ENCODE measurements at places on chromosomes 7 and 10.

- DNase-seq = peak; percentile 63
Observed at GRCh38 chr10:119207713-119208552, 562 bp downstream of the GRK5 start.

GRCh38 chr10:35379226-35380137, 43.2 kb downstream of the CCNY start:
- peak; percentile 54 for DNase-seq

DNA sequence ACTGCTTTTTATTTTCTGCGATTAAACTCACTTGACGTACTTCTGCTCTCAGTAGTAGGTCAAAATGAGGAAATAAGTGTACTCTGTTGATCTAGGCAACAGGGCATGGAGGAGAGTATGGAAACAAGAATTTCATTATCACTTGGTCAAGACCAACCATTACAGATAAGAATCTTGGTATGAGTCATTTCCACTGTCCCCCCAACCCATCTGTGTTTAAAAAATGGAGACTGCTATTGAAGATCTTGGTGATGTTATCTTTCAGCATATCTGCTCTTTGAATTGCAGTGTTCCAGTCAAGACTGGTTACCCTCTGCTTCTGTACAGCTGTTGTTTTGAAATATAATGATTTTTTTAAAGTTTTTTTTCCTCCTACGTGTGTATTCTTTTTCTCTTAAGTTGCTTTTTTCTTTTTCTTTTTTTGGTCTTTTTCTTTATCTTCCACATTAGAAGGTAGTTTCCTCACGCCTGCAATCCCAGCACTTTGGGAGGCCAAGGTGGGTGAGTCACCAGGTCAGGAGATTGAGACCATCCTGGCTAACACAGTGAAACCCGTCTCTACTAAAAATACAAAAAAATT, 11.7 kb downstream of the STAM start:
- no peak for DNase-seq

GRCh38 chr7:30285067-30285535, 704 bp downstream of the ZNRF2 start:
- peak; percentile 65 for DNase-seq

- no peak for DNase-seq
Observed at GRCh38 chr7:73437091-73437490, 3.5 kb downstream of the FZD9 start.

- DNase-seq = no peak
Observed at GRCh38 chr7:83738291-83738835, 89.4 kb upstream of the SEMA3E start.

- DNase-seq = no peak
Observed at GRCh38 chr7:20865684-20866083, 79.0 kb upstream of the SP8 start.

GRCh38 chr7:46454816-46455215, 533.7 kb upstream of the IGFBP3 start:
- no peak for DNase-seq

GRCh38 chr7:47374538-47374937, 207.4 kb downstream of the TNS3 start:
- no peak for DNase-seq

DNA sequence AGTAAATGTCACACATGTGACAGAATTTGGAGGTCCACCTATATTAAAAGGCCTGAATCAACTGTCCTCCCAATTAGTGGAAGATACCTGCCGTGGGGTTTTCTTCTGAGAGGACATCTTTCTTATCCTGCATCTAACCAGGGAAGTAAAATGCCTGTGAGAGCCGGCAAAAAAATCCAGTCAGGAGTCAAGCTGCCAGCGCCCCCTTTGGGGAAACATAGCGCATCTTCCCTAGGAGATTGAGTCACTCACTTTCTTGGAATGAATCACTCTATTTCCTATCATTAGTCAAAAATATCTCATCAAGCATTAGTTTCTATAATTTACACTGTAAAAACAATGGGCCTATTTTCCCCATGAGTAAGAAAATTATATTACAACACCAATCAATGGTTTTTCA, 66.4 kb upstream of the ANK3 start:
- DNase-seq = no peak

GRCh38 chr10:17781856-17782255, 27.3 kb upstream of the MRC1 start:
- DNase-seq = no peak

DNA sequence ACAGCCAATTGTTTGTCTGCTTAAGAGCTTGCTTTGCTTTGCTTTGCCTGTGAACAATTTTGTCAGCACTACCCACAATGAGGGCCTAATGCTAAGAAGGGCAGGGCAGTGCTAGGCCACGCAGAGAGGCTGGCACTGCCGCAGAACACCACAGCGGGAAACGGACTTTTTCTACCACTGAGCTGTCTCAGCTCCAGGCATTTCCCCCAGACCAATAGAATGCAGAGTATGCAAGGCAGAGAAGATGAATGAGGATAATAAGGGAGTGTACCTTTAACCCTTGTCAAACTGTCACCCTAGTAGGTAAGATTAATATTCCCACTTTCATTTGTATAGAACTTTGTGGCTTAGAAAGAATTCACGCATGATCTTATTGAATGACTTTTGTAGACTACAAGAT, 104.5 kb downstream of the SH3PXD2A start:
- DNase-seq = no peak

DNA sequence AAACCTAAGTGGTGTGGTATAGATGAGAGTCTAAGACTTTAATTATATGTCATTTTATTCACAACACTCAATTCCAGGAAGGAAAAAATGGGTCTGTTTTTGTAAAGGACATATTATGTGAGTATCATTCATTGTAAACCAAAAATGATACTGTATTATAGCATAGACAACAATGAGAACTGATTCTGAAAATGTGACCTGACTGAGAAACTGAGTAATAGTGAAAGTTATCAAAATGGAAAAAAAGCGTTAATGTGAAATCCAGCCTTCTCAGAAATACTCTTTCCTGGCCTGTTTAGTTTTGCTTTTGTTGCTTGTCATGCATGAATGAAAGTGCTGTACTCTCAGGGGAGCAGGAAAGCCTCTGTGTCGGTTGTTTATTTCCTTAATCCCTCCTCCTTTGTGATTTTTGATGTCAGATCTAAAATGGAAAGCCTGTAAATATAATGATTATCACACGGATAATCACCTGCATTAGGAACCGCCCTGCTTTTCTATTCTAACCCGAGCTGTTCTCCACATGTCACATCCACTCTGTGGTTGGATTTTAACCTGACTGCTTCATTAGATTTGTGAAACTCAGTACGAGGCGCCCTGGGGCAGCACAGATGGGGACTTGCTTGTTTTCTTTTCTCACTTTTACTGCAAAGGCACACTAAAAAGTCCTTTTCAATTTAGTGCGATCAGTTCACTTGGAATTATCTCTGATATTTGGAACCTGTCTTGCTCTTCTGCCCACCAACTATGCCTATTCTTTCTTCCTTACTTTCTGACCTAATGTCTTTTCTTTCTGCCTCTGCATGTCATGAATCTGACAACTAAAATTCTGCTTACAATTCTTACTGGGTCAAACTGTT, 240.9 kb upstream of the KAT6B start:
- no peak for DNase-seq

DNA sequence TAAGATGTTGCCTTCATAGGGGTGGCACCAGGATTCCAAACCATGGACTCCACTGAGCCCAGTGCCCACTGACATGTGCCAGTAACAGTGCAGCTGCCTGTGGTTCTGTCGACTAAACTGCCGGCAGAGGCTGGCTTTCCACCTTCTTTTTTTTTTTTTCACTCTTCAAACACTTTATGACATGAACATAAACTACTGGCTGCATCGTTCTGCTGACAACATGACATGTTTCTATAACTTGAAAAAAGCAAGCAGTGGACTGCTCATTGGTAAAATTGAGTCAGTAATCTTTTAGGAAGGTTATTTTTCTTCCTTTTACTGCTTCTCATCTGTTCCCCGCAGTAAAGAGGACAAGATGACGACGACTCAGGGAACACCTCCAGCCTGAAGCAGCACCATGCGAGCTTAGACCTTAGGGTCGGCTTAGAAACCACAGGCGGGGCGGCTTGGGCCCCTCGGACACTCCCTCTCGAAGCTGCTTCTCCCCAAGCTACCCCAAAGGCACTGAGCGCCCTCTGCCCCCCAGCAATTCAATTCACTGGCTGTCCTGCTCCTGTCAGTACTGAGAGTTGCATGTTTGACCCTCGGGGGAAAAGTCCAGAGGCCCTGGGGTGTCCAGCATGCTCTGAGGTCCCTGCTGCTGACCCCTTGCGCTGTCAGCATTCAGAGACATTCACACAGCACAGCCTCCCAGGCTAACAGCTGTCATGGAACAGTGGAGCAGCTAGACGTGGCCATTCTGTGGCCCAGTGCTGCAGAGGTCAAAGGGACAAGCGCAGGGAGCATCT, 112.5 kb downstream of the EGFR start:
- peak; percentile 45 for DNase-seq

- DNase-seq = no peak
Observed at GRCh38 chr7:13827716-13828115, 161.8 kb downstream of the ETV1 start.

DNA sequence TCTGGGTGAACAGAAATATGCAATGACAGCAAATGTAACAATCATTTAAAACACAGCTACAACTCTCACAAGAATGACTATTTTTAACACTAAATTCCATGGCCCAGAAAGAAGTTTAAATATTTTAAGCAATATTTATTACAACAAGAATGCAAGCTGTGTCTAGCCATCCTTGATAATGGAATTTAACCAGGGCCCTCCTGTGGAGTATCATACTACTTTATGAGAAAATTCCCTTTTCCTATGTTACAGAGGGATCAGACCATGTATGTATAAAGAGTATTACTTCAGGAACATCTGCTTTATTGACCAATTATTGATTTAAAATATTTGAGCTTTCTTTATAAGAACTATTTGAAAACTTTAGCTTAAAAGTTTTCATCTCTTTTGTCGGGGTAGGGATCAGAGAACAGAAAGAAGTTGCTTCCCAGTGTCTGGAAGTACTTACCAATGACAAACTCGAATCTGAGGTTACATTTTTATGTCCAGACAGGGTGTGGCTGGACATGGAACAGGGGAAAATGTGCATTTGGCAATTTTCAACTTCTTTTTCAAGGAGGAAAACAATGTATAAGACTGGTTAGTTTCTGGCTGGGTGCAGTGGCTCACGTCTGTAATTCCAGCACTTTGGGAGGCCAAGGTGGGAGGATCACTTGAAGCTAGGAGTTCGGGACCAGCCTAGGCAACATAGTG, 48.3 kb upstream of the NRBF2 start:
- no peak for DNase-seq

DNA sequence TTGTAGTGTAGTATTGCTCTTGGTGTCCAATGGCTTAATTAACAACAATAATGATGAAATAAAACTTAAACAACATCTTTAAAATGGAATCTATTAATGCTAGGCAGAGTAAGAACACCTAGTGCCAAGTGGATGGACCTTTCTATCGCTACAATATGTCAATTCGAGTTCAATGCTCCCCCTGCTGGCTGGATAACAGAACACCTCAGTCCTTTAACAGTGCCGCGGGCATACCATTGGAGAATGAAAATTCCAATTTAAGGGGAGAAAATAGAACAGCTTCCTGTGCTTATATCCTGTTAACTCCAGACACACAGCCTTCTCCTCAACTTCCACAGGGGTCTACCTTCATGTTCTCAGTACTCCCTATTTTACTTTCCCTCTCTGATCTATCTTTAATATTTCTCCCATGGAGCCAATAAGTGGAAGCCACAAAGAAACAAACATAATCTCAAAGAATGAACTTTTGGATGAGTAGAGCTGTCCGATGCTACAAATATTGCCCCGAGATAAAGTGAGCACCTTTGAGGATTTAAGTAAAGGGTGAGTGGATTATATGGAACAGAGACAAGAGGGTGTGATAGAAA, 41.4 kb downstream of the COL1A2 start:
- DNase-seq = peak; percentile 50

- no peak for DNase-seq
Observed at GRCh38 chr7:44311561-44312495, 13.6 kb downstream of the CAMK2B start.

GRCh38 chr7:106824458-106824857, 40.6 kb upstream of the PIK3CG start:
- DNase-seq = no peak

DNA sequence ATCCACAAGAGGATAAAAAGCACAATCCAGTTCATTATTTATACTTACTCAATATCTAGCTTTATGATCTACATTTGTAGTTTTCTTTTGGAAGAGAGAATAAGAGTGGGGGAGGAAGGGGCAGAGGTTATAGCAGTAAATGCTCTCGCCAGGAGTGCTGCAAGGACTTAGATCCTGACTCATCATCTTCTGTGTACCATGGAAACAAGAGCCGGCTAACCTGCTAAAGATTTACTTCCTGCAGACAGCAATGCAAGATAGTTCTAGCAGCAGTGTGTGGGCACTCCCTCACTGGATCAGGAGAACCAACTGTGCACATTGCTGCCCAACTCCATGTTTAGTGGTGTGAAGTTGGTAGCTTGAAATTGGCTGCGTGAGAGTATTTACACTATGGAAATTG, 47.7 kb upstream of the TRIL start:
- no peak for DNase-seq

GRCh38 chr7:66571568-66571967, 57.1 kb upstream of the KCTD7 start:
- no peak for DNase-seq

GRCh38 chr10:75462865-75463264, 31.4 kb downstream of the LRMDA start:
- no peak for DNase-seq

- DNase-seq = no peak
Observed at GRCh38 chr7:150863946-150864345, 11.6 kb downstream of the AOC1 start.

DNA sequence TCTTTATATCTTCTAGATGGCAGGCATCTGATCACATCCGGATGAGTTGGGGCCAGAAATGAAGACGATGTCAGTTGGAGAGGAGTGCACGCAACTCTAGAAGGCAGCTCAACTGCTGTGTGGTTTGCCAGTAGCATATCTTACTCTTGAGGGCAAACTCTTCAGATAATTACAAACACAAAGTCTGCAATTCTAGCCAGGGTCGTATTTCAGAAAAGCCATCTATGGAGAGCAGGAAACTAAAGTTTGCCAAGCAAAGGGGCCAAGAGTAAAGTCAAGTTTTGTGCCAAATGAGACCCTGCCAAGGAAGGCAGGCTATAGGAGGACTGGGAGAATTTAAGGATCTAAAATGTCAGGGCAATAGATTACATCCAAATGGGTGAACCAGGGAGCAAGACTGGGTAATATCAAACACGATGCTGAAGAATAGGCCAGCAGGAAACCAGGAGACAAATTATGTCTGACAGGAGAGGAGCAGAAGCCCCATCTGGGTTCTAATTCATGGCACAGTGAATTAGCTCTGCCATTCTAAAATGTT, 312.5 kb upstream of the SEMA3C start:
- DNase-seq = no peak

DNA sequence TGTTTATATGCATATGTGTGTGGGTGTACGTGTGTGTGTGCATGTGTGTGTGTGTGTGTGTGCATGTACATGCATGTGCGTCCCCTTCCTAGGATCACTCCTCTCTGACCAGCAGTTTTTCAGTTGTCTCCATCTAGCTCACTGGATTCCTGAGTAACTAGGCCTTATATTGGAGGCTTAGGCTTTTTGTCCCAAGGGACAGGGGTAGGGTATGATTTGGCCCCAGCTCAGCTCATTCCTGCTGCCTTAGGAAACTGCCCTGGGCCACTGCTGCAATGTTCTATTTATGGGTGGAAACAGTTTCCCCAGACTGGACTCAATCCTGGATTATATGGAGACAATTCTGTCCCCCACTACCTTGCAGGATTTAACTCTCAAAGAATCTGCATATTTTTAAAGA, 68.8 kb upstream of the SDK1 start:
- DNase-seq = no peak

GRCh38 chr10:21720090-21720489, 186.1 kb downstream of the MLLT10 start:
- no peak for DNase-seq
